ENCODE measurements at places on chromosomes 6 and 20.

- DNase-seq: no peak
Observed at GRCh38 chr20:1870792-1871550, 24.2 kb upstream of the SIRPA start.

GRCh38 chr6:134722200-134722870, 227.6 kb downstream of the ALDH8A1 start:
- DNase-seq: no peak

DNA sequence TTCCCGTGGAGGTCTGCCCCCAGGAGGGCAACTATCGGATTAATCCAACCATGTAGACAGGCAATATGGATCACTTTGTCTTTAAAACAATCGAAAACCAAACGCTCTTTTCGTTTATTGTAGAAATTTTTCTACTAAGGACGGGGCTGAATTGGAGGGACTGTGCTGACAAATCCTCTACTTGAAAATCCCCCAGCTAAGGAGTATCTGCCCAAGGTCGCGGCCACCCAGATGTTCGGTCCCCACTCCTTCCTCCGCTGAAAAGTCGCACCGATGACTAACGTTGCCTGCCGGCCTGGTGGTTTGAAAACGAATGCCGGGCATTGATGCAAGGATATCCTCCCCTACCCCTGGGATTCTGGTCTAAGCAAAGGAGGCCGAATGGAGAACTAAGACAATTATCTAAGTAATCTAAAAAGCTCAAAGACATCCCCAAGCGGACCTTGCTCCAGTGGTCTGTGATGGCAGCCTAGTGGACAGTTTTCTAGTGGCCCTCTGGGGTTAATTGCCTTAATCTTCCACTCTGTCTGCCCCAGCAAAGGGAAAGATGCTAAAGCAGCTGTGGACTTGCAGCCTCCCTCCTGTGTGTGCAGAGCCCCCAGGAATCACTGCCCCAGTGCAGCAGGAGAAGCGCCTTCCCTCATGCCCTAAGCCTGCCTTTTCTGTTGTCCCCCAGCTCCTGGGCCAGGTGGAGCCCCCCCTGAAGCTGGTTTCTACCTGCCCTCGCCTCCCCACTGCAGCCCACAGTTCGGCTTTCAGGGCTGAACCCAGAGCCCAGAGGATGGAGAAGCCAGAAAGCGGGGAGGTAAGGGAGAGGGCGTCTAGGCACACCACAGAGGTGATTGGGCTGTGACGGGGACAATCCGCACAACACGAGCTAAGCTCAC, 3.6 kb upstream of the FOXC1 start:
- DNase-seq: no peak

- DNase-seq: no peak
Observed at GRCh38 chr6:81242624-81243023, 509.9 kb downstream of the TENT5A start.

DNA sequence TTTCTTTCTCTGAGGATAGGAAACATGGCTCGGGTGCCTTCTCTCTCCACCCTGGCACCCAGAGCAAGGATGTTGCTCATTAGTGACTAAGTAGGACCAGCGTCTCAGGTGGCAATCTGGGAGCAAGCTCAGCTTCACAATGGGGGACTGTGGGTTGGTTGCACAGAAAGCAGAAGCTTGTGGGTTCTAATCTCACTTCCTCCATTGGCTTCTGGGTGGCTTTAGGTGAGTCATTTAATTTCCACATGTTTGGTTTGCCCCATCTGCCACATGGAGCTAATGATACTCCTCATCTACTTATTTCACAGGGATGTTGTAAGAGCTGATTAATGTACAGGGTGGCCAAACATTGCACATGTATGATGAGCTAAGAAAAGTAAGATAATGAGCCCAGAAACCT, 54.8 kb upstream of the AKIRIN2 start:
- no peak for DNase-seq

DNA sequence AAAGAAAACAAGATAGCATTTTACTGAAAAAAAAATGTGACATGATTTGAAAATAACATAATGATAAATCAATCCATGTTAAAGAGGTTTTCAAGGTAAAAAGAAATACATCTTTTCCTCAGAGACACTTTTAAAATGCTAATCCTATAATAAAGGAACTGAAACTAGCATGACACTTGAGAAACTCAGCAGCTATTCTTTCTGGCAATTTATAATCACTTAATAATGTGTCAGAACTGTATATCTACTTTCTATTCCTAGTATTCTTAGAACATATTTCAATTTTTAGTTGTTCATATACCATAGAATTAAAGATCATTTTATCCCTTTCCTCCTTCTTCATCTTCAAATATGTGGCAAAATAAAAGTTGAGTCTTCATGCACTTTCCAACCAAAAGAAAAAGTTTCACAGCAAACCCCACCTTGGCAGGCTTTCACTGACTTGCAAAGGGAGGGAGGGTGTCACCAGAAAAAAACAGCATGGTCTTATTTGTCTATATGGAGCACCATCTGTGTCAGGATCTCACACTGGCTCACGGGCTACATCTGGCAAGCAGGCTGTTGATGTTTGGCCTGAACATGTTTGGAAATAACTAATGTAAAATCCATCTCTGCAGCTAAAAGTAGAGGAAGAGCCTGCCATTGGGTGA, 48.5 kb downstream of the FHL5 start:
- peak; percentile 69 for DNase-seq

All from NCI-H446 (cell line).